ENCODE measurements at places on chromosomes 6 and 20.

DNA sequence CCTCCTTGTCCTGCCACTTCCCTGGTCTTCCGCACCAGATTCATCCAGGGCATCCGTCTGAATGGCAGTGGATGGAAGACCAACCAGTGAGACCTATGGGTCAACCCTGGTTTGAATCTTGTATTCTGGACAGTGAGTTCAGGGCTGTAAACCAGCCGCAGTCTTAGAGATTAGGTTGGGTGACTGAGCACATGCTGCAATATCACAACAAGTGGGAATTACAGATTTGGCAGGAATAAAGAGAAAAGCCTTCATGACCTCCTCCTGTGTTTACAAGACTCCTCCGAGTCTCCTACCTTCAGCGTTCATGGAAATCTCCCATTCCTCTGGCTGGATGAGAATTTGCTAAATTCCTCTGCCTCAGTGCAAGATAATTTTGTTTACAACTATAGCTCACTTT lies 9.9 kb downstream of the ECI2 start:
- no peak for DNase-seq

DNA sequence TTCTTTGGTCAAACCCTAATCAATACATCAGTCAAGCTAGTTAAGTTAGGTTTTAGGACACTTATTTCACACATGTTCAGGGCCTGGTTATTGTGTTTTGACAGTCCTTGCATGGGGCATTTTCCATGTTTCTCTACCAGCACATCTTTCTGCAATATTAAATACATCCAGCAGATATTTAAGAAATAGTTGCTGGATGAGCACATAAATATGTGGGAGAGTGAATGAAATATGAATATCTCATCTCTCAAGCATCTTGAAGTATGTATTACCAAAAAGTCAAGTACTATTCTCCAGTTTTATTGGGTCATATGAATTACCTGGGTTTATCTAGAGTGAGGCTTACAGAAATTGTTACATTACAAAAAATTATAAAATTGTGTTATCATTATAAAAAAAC lies 621.9 kb upstream of the GJE1 start:
- no peak for DNase-seq

- DNase-seq, result no peak
Observed at GRCh38 chr6:149751239-149751638, 1.7 kb downstream of the PCMT1 start.

- no peak for DNase-seq
Observed at GRCh38 chr6:79127660-79128059, 49.6 kb upstream of the PHIP start.

DNA sequence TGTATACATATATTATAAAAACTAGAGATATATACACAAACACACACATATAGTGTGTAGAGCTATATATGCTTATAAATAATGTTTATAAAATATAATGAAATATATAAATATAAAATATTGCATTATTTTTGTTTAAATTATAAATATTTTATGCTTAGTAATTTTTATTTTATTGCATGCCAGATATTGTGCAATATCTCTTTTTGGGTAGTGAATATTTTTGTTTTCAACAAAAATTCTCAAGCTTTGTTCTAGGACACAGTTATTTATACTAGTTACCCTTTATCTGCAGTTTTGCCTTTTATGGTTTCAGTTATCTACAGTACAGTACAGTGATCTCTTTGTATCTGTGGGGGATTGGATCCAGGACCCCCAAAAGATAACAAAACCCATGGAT lies 52.2 kb downstream of the PFDN4 start:
- DNase-seq, result no peak

DNA sequence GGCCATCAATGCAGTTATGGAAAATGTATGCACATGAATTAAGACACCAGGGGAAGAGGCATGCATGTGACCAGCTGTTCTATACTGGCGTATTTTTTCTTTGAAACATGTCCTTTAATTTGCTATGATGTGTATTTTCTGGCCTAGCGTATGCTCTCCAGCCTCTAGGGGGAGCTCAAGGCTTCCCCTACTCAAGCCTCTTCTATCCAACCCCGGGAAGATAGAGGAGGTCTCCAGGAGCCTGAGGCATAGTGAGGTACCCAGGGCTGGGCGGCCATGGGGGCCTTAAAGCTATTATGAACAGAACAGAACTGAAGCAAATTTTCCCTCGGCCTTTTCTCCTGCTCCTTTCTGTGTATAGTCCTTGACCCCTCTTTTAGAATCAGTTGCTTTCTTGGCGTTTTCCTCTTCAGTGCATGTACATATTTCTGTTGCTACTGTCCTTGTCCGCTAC lies 528.9 kb downstream of the MAFB start:
- DNase-seq, result peak; percentile 24

GRCh38 chr6:166078294-166078693 lies 89.4 kb downstream of the TBXT start:
- no peak for DNase-seq

- DNase-seq, result no peak
Observed at GRCh38 chr6:73017476-73017875, 207.8 kb downstream of the KHDC1L start.

GRCh38 chr6:35543459-35544193 lies 30.9 kb upstream of the TULP1 start:
- no peak for DNase-seq

GRCh38 chr20:24582373-24583168 lies 113.1 kb downstream of the SYNDIG1 start:
- DNase-seq, result no peak

DNA sequence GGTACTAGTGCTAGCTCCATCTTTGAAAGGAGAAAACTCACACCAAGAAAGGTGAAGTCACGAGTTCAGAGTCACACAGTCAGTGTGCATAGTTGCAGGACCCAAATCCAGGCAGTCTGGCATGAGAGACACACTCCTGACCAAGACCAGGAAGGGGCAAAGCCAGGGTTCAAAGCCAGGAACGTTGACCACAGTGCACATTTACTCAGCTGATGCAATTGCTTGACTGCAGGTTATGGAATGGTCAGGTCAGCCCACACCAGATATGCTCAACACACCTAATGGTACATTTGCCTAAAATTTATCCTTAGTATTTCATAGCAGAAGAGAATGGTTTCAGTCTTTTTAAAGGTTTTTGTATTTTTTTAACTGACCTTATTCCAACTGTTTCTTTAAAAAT lies 37.7 kb downstream of the TGM6 start:
- no peak for DNase-seq

DNA sequence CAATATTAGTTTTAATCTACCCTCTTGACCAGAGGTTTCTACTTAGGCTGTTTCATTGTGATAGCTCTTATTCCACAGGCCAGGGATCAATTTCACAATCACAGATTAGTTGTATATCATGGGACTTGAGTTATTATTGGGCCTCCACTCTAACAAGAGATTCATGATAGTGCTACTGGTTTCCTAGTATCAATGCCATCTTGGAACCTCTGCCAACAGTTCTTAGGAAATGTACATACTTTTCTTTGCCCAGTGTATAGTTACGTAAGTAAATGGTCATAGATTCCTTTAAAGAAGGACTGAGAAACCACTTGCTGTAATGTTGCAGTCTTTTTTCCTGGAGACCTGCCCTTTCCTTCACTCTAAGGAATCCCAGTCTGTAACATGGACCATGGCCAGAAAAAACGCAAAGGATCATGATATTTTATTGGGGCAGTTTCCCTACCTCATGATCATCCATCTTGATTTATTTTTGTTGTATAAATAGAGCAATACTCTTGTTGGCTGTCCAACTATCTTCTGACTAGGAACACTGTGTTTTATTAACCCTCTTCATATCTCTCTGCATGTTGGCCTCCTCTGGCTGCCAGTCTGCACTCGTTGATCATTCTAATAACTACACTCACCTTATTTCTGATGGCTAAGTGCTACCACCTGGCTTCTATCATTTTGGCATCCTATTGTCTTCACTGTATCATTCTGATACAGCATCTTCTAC lies 38.0 kb upstream of the VGLL2 start:
- no peak for DNase-seq

DNA sequence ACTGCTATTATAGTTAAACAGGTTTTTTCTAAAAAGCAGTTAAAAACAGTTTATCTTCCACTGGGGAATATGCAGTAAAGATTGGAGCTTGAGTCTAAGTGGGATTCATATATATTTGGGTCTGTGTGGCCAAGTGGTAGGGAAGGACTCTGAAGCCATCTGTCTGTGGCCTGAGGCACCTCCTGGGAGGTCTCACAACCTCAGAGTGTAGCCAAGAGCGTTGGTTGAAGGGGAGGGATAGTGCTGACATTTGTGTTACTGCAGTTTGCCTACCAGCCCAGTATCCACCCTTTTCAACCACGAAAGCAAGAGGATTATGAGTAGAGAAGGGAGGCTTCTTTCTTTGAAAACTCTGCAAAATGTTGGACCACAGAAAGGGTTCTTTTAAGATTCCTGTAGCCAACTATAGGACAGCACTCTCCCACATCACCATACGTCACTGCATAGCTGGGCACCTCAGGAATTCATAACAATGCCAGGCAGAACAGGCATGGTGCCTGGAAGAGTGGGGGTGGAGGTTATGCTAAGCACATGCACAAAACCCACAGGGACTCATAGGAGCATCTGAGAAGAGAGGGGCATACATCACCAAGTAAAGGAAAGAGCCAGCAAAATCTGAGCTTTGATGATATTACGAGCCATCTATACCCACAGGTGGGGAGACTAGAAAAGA lies 90.5 kb upstream of the HEY2 start:
- no peak for DNase-seq

GRCh38 chr20:1830240-1830639 lies 65.0 kb upstream of the SIRPA start:
- DNase-seq, result no peak

DNA sequence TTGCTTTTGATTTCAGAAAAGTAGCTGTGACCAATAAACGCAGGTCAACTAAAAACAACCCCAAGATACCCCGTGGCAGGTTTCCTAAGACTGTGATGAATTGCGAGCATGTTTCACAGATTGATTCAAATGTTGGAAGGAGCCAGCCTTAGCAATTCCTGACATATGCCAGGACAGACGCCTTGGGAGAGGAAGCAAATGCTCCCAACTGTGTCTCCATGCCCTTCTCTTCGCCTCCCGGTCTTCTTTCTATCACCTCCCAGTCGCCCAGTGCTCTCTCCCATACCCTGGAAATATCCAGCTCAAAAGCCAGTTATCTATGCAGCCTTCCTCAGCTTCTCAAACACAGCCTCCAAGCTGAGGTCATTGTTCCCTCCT lies 32.0 kb downstream of the KIAA0319 start:
- no peak for DNase-seq

- DNase-seq, result no peak
Observed at GRCh38 chr6:65259059-65259458, 448.0 kb downstream of the EYS start.

- DNase-seq, result no peak
Observed at GRCh38 chr6:41337709-41338108, 2.3 kb downstream of the NCR2 start.

GRCh38 chr6:98581705-98582104 lies 252.7 kb upstream of the POU3F2 start:
- DNase-seq, result no peak

GRCh38 chr6:147212622-147213021 lies 8.4 kb downstream of the STXBP5 start:
- no peak for DNase-seq

- no peak for DNase-seq
Observed at GRCh38 chr6:98498144-98498775, 336.1 kb upstream of the POU3F2 start.

DNA sequence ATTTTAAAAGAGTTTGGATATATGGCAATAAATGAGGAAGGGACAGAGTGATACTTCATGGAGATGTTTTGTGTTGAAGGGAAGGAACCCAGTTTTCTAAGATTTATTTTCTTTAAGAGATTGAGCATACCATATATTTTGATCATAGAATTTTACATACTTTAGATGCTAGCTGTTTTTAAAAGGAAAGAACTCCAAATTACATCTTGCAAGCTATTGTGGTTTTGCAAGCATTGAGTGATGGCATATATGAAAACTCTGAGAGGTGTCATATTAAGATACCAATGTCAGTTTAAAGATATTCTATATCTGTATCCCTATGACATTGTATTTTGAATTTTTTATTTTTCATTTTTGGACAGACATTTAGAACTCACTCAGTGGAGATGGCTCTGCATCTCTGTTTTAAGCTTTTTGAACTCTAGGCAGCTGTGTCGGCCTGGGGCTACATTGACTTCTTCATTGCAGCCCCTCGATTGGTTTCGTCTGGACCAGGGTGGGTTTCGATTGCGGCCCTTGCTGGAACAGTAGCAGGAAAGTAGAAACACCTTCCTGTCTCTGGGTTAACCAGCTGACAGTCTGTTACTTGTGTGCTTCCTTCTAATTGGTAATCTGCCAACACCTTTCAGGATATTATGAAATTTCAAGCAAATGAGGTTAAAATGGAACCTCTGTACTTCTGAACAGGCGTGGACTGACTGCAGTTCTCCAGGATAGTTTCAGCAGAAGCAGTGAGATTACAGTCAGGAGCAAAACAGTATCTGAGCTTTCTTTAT lies 14.0 kb downstream of the IGF2R start:
- no peak for DNase-seq

DNA sequence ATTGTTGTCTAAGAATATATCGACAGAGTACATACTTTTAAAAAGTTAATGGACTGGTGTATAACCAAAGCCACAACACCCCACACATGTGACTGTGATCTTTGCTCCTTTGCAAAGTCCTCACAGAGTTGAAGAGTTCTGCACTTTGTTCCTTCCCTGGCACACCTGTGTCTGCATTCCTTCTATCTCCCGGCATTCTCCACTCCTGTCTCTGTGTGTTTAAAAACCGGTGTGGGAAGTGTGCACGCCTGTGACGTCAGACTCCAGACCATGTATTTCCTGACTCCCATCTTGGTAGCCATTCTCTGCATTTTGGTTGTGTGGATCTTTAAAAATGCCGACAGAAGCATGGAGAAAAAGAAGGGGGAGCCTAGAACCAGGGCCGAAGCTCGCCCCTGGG lies at the start of gene IYD:
IYD (plus strand) TSS at position 251 of the 400 bp plus-strand sequence; CDS start at position 271, 20 bp downstream.
- DNase-seq, result no peak

DNA sequence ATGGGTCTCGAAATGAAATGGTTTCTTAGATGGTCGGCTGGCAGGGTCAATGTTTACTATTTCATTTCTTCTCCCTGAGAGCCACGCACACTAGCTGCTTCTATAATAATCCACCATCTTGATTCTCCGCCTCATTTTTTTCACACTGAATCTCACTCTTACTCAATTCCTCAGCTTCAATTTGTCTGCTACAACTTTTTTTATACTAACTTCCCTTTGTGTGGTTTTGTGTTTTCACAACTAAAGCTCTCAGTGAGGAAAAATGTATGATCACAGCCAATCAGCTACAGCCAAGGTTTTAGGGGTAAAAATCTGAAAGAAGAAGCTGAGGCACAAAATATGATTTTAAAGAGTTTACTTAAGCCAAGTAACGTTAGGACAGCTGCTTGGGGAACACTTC lies 1309.4 kb downstream of the EPHA7 start:
- DNase-seq, result no peak

DNA sequence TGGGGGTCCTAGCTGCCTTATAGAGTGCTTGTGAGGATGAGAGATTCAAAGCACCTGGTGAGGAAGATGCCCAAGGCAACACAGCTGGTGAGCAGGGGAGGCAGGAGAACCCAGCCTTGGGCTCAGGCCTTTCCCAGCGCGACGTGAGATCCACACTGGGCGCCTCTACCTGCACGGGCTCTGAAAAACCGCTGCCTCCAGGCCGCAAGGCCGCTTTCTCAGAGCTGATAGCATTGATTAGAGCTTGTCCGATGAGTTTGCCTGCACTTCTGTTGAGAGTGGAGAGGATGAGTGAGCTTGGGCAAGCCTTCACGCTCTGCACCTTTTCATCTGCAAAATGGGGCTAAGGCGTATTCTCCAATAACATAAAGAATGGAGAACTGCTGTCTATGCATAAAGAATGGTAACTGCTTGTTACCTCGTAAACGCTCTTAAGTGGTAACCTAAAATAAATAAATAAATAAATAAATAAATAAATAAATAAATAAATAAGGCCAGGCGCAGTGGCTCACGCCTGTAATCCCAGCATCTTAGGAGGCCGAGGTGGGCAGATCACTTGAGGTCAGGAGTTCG lies 916 bp downstream of the PABPC1L start:
- no peak for DNase-seq

Measured in GM10248 (cell line).